DMS 273 treated with DMSO at 0.1 percent for 48 hours (cell line): ENCODE measurements at places on chromosomes 5 and 9.

DNA sequence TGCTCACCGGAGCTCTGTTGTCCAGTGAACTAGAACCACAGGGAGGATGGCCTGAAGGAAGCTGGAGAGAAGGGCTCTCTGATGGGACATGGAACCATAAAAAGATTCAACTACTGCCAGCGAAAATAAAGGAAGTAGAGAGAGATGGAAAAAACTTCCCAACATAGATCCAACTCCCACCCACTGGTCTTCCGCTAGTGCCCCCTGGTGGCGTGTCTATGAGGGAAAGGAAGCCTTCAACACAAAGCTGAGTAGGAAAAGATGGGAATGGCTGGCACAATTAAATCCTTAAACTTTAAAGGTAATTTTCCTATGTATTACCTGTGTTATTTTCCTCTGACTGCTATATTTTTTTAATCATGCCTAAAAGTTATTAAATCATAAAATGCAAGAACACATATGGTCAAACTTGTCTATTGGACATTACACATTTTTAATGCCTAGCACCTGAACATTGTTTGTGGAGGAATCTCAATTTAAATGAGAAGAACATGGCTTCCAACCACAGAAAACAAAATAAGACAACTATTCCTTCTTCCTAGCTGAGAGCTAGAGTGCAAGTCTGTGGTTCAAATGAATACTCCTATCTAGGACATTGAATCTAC, 51.5 kb downstream of the CEP120 start:
- no peak for DNase-seq

- DNase-seq: no peak
Measured at GRCh38 chr5:112684737-112685136, 52.9 kb upstream of the APC start.

DNA sequence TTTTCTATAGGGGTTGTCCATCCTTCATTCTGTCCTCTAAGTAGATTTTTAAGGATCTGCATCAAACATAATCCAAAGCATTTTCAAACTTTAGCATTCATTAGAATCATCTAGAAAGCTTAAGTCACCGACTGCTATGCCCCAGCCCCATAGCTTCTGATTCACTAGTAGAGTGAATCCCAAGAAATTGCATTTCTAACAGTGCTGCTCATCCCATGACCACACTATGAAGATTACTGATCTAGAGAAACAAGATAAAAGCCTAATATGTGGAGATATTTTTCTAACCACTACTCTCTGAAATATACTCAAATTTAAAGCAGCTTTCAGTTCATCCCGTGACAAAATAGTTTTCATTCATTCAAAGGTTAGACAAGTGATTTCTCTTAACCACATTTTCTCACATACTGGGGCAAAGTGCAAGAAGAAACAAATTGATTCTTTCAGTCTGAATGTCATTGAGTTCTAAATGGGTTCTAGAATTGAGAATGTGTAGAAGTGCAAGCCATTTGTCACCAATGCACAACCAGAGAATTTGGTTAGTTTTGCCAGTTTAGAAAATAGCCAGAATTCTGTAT, 286.9 kb upstream of the CD180 start:
- DNase-seq: no peak

DNA sequence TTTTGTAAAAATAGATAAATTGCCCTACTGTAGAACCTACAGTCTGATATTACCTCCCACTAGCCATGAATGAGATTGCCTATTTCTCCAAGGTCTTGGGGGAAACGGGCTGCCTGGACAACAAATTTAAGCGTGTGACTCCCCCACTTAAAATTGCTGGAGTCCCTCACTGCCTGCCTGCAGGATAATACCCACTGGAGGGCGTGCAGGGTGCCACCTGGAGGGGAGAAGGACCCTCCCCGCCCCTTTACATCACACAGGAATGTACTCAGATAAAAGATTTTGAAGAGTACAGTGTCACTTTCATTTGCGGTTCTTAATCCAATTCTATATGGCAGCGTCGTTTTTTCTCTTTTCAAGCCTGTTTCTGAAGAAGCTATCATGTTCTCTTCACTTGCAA, 6.2 kb upstream of the TRIM7 start:
- DNase-seq: no peak

- no peak for DNase-seq
Measured at GRCh38 chr5:116750631-116751580, 176.3 kb upstream of the SEMA6A start.

DNA sequence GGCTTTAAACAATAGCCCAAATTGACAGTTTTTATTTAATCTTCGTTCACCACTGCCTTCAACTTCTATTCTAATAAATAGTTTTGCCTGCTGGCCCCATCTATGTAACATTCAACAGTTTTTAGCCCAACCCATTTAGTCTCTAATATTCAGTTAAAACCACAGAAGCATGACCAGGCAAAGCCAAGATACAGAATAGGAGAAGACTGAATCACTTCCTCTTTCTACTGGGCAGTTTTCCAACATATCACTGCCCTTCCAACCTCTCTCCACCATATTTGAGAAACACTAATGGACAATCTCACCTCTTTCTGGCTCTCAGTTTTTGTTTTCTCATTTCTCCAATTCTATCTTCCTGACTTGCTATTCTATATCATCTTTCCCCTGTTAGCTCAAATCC, 352.9 kb downstream of the DNAH5 start:
- no peak for DNase-seq

- no peak for DNase-seq
Measured at GRCh38 chr5:122707796-122708195, 67.1 kb upstream of the SNX2 start.

- DNase-seq: no peak
Measured at GRCh38 chr9:108262836-108263235, 593.0 kb downstream of the ACTL7B start.

GRCh38 chr5:80961376-80962281, 1.5 kb downstream of the RASGRF2 start:
- no peak for DNase-seq

GRCh38 chr5:151741678-151742423, 16.6 kb downstream of the ATOX1 start:
- no peak for DNase-seq

DNA sequence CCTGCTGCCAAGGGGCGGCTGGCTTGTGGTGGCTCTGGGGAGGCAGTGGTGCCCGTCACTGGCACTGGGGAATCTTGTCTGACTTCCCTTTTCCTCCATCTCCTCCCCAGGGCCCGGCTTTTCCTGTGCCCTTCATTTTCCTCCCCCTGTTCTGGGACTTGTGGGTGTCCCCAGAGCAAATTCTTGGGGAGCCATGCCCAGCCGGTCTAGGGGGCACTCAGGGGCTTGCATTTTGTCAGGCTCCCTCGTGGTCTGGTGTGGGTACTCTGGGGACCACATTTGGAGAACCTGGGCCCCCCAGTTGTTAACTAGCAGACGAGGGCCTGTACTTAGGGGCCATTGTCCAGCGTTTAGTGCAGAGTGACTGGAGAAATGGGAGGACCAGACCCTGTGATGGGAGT, 105.2 kb upstream of the IER5L start:
- no peak for DNase-seq

DNA sequence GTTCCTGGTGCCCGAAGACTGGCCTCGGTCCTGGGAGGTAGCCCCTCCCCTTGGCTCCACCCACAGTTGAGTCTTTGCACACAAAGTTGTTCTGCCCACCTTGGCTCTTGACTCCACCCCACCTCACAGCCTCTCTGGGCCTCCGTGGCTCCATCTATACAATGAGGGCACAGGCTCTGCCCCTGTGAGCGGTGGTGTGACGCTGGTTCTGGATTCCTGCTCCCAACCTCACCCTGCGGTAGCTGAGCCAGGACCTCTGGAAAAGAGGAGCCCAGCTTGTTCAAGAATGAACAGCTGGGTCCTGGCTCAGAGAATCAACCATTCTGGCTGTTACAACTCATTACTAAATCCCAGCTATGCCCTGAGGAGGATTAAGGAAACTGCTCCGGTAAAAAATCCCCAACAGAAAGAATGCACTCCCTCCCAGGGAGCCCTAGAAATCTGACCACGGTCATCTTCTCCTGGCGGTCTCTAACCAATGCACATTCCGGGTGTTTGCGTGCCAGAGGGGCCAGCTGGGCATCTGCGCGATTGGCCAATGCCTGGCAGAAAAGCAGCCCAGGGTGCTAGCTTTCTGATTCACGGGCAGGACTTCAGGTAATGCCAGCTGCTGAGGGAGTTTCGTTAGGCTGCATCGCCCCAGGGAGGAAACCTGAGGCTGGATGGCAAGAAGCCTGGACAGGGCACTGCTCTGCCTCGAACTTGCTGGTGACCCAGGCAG, 9.9 kb upstream of the GRHPR start:
- DNase-seq: no peak

DNA sequence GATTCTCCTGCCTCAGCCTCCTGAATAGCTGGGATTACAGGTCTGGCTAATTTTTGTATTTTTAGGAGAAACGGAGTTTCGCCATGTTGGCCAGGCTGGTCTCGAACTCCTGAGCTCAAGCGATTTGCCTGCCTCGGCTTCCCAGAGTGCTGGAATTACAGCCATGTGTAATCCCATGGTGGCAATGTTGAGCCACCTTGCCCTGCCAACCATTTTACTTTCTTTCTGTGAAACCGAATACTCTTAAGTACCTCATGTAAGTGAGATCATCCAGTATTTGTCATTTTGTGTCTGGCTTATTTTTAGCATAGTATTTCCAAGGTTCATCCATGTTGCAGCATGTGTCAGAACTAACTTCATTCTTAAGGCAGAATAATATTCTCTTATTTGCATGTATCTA, 8.2 kb downstream of the PRRC2B start:
- peak; percentile 31 for DNase-seq

DNA sequence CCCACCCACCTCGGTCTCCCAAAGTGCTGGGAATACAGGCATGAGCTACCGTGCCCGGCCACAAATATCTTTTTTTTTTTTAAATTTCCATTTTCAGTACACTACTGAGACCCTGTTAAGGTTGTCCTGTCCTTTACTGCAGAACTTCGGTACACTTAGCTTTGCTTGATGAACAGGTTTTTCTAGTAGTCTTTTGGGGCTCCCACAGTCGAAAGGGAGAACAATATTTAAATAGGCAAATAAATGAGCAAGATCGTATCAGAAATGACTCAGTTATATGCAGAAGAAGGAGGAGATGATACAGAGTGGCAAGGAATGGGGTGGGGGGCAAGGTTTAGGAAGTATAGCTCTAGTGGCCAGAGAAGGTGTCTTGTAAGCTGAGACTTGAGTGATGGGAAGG, 52.7 kb downstream of the MSX2 start:
- DNase-seq: no peak

GRCh38 chr5:131264451-131265099, 722 bp downstream of the CDC42SE2 start:
- no peak for DNase-seq

GRCh38 chr9:109331353-109331752, 10.5 kb upstream of the EPB41L4B start:
- no peak for DNase-seq

DNA sequence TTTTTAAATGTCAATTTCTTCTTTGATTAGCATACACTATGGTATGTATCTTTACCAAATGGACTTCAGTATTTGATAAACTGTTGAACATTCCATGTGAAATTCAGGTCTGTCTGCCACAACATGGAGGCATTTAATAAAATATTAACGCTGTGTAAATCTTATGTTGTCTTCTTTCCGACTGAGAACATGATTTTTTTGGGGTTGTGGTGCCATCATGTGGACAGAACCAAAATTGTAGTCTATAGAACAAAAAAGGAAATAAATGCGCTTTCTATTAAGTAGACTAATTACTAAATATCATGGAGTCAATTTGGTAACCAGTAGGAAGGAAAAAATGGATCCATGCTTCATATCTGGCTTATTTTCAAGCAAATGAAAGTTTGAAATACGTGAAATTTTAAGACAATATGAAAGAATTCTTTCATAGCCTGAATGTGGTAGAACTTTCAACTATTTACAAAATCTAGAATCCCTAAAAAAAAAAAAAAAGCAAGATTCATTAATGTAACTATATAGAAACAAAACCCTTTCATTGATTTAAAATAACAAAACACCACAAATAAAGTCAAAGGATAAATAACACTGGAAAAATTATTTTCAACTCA, 2.8 kb upstream of the PLK2 start:
- peak; percentile 6 for DNase-seq

GRCh38 chr5:126395198-126395597, 28.0 kb upstream of the GRAMD2B start:
- DNase-seq: no peak

- no peak for DNase-seq
Measured at GRCh38 chr9:127898433-127899127, 823 bp downstream of the ST6GALNAC6 start.

DNA sequence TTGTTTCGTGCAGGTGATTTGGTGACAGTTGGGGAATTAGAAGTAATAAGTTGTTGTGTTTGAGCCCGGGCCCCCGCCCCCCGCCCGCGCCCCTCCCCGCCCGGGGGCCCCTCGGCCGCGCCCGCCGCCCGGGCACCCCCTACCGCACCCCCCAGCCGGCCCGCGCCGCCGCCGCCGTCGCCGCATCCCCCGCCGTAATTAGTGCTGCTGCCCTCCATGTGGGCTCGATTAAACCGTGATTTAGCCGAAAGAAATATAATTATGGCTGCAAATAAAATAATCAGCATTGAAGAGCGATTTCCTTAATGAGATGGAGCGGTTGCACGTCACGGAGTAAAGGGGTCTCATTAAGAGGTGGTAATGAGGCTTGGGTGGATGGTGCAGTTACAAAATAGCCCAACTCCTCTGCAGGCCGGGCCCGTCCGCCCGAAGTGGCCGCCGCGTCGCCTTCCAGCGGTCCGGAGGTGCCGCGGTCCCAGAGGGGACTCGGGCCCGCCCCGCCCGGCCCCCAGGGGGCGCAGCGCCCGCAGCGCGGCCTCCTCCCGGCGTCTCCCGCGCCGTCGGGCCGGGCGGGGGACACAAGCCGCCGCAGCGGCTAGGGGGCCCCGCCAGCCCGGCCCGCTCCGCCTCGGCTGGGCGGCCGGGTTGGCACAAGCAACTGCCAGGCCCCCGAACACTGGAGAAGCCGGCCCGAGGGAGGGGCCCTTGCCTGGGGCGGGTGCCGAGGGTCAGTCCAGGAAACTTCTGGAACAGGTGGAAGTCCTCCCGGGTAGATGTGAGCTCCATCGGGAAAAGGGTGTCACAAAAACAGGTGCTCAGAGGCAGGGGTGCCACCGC, 6.9 kb upstream of the OTP start:
- no peak for DNase-seq

DNA sequence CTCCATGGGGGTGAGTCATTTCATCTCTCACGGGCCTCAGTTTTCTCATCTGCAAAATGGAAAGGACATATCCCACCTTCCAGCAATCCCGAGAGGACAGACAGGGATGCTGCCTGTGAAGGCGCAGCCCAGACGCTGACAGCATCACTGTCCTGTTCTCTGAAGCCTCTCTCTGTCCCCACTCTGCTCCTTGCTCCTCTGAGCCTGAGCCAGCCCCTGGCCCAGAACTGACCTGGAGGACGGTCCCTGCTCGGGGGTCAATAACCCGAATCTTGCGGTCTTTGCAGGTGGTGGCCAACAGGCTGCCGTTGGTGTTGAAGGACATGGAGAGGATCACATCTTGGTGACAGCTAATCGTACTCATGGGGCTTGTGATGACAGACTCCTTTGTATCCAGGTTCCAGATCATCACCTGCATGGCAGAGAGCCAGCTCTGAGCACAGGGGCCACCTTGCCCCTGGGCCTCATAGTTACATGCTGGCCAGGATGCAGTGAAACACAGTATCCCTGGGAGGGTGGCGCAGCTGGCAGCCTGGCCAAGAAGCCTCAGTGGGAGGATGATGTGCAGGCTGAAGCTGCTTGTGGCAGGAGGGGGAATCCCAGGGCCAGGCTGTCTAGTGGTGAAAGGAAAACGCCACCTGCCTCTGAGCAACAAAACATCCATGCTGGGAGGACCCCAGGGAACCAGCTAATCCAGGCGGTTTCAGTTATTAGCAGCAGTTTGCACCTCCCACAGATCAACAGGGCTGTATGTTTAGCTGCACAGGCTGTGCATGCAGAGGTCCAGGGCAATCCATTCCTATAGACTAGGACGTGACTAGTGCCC, 14.0 kb upstream of the TRIM14 start:
- DNase-seq: no peak
